AG10803 (cell line): ENCODE measurements at places on chromosomes 7 and 10.

DNA sequence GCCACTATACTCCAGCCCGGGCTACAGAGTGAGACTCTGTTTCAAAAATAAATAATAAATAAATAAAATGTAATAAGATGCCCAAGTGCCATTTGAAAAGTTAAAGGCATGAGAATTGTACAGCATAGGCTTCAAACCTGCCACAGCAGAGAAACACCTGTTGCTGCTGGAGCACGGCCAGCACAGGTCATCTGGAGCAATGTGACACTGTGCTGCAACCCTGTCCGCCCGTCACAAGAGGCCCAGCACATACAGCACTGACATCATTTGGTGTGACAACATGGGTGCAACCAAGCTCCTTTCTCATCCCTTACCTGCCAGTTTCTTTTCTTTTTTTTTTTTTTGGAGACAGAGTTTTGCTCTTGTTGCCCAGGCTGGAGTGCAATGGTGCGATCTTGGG lies 1.3 kb downstream of the RFC2 start:
- DNase-seq: no peak

- DNase-seq: peak; percentile 25
These were observed 72.1 kb upstream of the TNRC18 start for GRCh38 chr7:5495581-5496375.

DNA sequence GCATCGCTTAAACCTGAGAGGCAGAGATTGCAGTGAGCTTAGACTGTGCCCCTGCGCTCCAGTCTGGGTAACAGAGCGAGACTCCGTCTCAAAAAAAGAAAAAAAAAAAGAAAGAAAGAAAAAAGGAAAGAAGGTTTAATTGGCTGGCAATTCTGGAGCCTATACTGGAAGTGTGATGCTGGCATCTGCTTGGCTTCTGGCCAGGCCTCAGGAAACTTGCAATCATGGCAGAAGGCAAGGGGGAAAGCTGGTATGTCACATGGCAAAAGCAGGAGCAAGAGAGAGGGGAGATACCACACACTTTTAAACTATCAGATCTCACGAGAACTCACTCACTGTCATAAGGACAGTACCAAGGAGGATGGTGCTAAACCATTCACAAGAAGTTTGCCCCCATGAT lies 190.0 kb downstream of the CALN1 start:
- no peak for DNase-seq

GRCh38 chr10:70528741-70529362 lies 50.3 kb downstream of the PALD1 start:
- peak; percentile 43 for DNase-seq

DNA sequence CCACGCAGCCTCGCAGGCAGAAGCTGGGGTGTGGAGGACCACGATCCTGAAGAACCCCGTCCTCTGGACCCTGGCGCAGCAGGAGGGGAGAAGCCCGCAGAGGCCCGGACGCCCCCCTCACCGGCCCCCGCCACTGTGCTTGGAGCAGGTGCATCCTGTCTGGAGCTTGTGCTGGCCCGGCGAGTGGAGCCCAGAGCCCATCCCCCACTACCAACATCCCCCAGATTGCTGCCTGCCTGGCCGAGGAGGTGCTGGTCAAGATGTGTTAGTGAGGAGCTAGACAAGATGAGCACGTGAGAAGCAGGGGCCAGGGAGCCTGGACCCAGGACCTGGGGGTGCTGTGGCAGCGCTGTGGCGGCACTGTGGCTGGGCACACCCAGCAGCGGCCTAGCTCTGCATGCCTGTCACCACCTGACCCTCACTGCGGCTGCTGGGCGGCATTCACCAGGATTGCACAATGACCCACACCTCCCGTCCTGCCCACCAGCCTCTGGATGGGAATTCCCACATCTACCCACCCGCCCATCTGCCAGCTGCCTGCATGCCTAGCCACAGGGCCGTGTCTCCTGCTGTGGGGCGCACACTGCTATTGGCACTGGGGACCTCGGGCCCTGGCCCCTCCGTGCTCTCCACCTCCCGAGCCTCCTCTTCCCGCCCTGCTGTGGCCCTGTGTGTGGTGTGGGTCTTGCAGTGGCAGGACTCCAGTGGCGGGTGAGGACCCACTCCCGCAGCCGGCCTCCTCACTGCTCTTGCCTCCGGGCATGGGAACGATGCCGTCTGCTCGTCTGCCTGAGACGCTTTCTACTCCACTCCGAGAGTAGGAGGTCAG lies 11.8 kb downstream of the GPR146 start:
- no peak for DNase-seq

- DNase-seq: no peak
These were observed 88.3 kb upstream of the AGK start for GRCh38 chr7:141462958-141463357.

DNA sequence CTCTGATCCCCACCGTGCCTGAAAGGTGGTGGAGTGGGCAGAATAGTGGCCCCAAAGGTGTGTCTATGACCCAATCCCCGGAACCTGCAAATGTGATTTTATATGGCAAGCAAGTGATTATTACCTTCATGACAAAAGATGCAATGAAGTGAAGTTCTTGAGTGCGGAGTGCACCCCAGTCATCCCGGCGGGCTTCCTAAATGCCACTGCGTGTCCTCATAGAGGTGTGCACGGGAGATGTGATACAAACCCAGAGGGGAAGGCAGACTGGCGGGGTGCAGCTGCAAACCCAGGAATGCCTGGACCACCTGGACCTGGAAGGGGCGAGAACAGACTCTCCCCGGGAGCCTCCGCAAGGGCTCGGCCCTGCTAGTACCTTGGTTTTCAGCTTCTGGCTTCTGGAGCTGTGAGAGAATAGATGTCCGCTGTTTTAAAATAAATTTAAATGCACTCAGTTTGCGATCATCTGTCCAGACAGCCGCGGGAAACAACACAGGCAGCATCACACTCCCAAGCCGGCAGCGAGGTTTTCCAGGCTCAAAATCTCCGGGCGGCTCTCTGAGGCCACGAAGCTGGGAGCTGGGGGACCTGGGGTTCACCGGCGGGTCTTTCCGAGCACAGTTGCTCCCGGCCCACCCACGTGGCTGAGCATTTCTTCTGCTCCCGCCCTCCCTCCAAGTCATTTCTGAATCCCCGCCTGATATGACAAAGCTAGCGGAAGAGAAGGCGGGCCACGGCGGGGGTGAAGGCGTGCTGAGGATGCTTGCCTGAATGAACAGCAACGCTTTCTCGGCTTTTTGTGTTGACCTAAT lies 50.4 kb upstream of the EBF3 start:
- DNase-seq: no peak

GRCh38 chr7:132318352-132319318 lies 257.6 kb downstream of the PLXNA4 start:
- peak; percentile 80 for DNase-seq

DNA sequence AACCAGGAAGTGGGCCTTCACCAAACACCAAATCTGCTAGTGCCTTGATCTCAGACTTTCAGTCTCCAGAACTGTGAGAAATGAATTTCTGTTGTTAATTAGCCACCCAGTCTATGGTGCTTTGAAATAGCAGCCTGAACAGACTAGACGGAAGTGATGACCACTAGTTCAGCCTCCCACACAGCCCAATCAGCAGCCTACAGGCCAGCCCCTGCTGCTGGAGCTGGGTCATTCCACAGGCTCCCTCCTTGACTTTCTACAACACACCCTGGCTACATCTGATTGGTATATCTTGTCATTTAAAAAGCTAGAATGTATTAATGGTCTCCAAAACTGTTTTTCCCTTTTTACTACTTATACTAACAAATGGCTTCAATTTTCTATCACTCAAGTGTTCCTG lies 277.2 kb upstream of the TAC1 start:
- no peak for DNase-seq

DNA sequence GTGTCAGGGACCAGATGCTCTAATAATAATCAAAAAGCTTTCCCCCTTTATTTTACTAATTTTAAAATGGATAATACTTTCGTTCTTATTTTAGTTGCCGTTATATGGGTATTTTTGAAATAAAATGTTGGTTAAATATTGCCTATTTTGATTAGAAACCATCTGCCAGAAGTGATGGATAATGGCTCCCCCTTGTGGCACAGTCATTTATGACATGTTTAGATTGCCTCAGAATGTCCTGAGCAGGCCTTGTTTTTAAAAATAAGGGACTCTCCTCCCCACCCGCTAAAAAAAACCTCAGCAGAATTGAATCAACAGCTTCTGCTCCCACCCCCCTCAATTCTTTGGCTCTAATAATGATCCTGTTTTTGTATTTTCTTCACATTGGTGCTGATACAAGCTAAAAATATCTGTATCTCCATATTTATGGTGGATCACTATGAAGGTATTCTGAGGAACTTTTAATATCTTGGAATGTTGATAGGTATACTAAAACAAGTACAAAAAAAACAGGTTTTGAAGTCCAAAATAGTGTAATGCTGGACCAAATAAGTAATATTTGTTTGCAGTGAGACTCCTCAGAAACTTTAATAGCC lies 38.8 kb downstream of the TMEM60 start:
- DNase-seq: peak; percentile 66

DNA sequence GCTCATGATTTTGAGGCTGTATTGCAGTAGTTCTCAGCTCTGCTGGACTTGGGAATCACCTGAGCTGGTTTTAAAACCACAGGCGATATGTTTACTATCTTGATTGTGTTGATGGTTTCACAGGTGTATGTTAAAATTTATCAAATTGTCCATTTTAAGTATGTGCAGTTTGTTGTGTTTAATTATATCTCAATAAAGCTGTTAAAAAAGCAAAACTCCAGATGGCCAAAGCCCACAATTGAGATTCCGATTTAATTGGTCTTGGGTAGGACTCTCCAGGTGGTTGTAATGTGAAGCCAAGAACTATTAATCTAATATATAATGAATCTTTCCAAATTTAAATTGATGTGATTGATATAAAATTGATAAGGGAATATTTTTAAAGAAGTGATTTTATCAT lies 48.6 kb downstream of the NRCAM start:
- DNase-seq: no peak

GRCh38 chr7:137652721-137653120 lies 194.1 kb downstream of the DGKI start:
- DNase-seq: peak; percentile 36

DNA sequence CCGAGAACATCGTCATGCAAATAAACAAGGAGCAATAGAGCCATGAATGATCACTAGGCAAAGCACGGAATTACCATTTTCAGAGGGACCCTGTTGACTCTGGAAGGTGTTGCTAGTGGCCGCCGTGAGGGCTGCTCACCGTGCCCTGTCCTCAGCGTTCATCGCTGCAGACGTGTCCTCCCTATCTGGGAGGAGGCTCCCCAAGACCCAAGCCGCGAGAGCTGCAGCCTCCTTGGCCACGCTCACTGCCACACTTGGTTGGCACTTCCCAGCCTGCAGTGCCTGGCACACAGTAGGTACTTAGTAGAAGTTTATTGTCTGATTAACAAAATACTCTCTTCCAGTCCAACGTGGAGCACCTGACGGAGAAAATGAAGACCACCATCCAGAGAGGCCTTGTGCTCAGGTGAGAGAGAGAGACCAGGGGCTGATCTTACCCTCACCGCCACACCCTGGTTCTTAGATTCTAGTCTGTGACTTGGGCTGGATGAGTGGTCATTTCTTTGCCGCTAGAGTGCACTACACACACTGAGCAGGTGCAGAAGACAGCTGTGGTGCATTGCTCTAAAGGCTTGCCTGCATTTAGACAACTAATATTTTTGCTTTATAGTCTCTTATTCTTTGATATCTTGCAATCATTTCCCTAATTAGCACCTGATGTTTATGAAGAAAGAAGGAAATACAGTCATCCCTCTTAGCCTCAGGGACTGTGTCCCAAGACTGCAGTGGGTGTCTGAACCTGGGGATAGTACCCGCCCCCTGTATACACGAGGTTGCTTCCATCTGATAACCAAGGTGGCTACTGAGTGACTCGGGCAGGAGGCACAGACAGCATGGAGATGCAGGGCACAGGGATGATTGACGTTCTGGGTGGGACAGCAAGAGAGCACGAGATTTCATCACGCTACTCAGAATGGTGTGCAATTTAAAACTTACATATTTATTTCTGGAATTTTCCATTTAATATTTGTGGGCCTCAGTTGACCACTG lies 40.3 kb downstream of the PITRM1 start:
- no peak for DNase-seq

DNA sequence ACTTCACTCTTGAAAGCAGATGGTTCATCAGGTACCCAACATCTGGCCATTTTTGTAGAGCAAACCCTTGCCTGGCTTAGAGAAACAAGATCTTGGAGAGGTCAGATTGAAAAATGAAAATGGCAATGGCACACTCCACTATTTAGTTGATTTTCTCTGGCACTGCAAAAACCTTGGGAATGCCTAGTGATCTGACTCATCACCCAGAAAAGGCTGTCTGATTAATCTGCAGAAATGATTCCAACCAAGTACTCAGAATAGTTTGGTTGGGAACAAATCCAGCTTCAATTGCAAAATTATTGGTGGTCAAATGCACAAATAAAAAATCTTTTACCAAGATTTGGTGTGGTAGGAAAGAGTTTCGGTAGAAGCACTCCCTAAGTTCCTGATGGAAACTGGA lies 351.2 kb downstream of the PHTF2 start:
- peak; percentile 93 for DNase-seq

GRCh38 chr7:36761835-36762234 lies 37.5 kb upstream of the AOAH start:
- DNase-seq: no peak

GRCh38 chr7:38070718-38071117 lies 107.3 kb upstream of the STARD3NL start:
- peak; percentile 0 for DNase-seq

- DNase-seq: no peak
These were observed 41.0 kb downstream of the SNX10 start for GRCh38 chr7:26332698-26333097.

GRCh38 chr10:133276435-133277201 lies at the start of gene ADAM8:
TSS of gene ADAM8 (minus strand) at chr10:133276868. CDS start at chr10:133276817, 51 bp downstream.
- DNase-seq: no peak

- DNase-seq: no peak
These were observed 232.4 kb downstream of the ELMO1 start for GRCh38 chr7:37216156-37216852.

DNA sequence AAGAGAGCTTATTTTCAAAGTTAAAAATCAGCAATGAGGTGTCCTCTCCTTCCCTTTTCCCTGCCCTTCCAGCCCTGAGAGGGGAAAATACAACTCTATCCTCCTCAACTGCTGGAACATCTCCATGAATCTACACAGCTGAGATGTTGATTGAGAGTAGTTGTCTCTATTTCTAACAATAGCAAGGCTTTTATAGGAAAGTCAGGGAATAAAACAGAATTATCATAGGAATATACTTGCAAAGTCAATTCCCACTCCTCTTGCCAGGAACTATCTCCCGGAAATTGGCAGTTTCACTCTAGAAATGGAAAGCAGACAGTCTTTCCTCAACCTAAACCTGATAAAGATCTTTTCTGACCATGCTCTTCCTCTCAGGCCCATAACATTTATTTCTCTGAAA lies 8.8 kb downstream of the HGF start:
- DNase-seq: no peak

DNA sequence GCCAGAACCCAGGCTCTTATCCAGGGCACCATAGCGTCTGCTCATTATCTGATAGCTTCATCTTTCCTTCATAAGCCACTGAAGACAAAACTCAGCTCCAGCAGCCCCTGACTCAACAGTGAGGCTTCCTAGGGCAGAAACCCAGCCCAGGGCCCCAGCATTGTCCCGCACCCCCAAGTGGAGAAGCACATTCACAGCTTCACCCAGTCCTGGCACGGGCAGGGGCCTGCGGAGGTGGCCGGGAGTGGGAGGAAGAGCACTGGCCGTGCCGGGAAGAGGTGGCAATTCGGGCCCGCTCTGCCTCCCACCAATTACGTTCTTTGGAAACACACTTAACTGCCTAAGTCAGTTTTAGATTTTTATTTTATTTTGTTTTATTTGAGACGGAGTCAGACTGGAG lies 10.3 kb upstream of the CALML5 start:
- DNase-seq: no peak

- DNase-seq: peak; percentile 54
These were observed 65.9 kb upstream of the PRKG1 start for GRCh38 chr10:51008346-51008745.

GRCh38 chr7:15561835-15562234 lies at the start of gene AGMO:
TSS of gene AGMO (minus strand) at chr7:15562015.
- no peak for DNase-seq
